ENCODE measurements at places on chromosomes 11 and 22. TPM values are rescaled to one million over a fixed set of nuclear protein-coding genes. Genes with fewer than 3 reads are reported as not detected.
A peak's percentile ranks its signal among the peaks of the same experiment; 100 is the strongest.

DNA sequence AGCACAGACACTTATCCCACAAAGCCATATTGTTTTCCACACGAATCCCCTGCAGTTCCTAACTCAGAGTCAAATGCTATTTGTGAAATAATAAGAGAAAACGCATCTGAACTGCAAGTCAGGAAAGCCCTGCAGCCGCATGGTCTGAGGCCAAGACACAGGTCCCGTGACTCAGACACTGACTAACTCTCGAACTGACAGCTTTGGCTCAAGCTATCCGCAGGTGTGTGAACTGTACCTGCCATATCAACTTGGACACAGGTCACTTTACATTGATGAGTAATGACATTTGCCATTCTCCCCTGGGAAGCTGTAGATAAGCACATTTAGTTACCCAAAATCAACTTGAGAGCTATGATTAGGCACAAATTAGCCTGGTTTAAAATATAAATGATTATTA lies 34.9 kb upstream of the NFRKB start:
- H3K27ac ChIP-seq = no peak overlapping the region
- no peaks in the 10 kb centered on the region for H3K27me3 ChIP-seq
- no peak for DNase-seq
- H3K36me3 ChIP-seq = peaks cover 44% of the 10 kb centered on the region
- no peak overlapping the region for H3K4me3 ChIP-seq

GRCh38 chr22:25955323-25955722 lies 213.3 kb downstream of the MYO18B start:
- no peak overlapping the region for H3K27ac ChIP-seq
- no peaks in the 10 kb centered on the region for H3K36me3 ChIP-seq
- no peak for DNase-seq
- no peaks in the 10 kb centered on the region for H3K27me3 ChIP-seq
- no peaks in the 10 kb centered on the region for H3K4me1 ChIP-seq

DNA sequence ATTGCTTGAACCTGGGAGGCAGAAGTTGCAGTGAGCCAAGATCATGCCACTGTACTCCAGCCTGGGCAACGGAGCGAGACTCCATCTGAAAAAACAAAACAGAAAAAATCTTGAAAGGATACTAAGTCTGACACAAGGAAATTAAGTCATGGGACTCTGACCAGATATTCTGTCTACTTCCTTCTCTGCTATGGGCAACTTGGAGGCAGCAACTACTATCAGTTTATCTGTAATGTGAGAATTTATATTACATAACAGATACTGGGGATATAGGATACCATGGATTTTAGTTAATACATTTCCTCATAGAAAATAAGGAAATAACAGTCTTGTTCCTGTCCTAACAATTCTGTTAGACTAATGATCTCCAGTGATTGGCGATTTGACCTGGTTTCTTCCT lies 1.6 kb upstream of the SGSM3 start:
- no peak overlapping the region for H3K4me3 ChIP-seq
- peaks cover 32% of the 10 kb centered on the region for H3K36me3 ChIP-seq
- peak overlapping the region; percentile 41 for H3K27ac ChIP-seq
- no peaks in the 10 kb centered on the region for H3K27me3 ChIP-seq
- no peak for DNase-seq
- peaks cover 49% of the 10 kb centered on the region for H3K4me1 ChIP-seq

Gene MS4A3
- total RNA-seq = 2.4 TPM

DNA sequence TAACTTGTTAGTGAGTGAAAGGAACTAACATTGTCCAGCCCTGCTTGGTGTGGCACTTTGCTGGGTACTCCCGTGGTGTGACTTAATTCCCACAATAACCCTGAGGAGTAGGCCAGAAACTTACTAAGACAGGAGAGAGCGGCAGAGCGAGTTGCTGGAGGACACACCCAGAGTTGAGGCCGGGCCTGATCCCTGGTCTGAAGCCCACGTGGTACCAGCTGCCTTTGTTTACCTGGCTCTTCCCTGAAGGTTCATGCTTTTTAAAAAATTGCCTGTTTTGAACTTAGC lies 594 bp downstream of the MPST start:
- H3K4me3 ChIP-seq = peak overlapping the region; percentile 92
- H3K27ac ChIP-seq = peak overlapping the region; percentile 97
- H3K27me3 ChIP-seq = no peaks in the 10 kb centered on the region
- peaks cover 81% of the 10 kb centered on the region for H3K4me1 ChIP-seq
- no peaks in the 10 kb centered on the region for H3K36me3 ChIP-seq

DNA sequence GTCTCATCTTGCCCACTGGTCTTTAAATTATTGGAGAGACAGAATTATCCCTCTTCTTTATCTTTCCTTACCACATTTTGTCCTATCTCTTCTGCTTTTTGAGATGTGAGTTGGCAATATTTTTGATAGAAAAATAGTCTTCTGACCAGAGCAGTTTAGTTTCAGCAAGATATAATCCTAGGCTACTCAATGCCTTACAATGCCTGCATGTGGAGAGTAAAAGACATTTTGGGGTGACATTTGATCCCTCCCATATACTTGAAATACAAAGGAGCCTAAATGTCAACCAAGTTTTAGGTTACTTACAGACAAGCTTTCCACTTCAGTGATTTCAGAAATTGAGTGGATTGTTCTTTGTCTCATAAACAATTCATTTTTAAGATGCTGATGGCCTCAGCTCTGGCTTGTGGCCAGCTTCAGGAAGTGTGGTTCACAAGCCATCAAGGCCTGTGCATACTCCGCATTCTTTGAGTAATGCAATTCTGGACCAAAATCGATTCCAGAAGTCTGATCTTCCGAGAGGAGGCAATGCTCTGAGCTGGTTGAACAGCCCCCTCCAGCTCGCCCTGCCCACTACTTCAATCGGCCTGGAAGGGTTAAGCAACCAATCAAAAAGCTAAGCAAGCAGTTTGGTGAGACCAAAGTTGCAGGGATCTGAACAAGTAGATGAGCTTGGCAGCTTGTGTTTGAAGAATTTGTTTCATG lies 274.4 kb downstream of the BLID start:
- H3K4me3 ChIP-seq = no peak overlapping the region
- DNase-seq = no peak
- H3K4me1 ChIP-seq = no peaks in the 10 kb centered on the region
- no peak overlapping the region for H3K27ac ChIP-seq
- no peaks in the 10 kb centered on the region for H3K36me3 ChIP-seq

Gene AGBL2
- total RNA-seq = 0.92 TPM

Gene RGL4
- 2.9 TPM for total RNA-seq

Gene SGSM1
- 3.7 TPM for total RNA-seq
